CD4-positive, alpha-beta T cell treated with Interleukin-1 beta for 1 hour (primary cell): ENCODE measurements at places on chromosomes 7 and 10.

DNA sequence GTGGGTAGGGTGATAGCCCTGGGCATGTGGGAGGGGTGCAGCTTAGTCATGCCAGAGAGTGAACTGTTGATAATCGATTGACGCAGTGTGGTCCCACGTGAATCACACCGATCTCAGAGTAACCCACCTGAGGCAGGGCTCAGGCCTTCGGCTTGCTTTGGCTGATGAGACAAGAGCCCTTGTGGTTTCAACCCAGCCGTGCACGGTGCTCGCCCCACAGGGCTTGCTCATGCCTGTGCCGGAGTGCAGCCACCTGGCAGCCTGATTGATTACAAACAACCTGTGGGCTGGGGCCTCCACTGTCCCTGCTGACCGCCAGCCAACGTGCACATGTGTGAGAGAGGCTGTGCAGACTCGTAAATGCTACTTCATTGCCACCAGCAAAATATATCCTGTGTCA is 144.9 kb upstream of the ADARB2 start:
- no peak for DNase-seq

- DNase-seq, result no peak
These were observed 93.5 kb upstream of the NEBL start for GRCh38 chr10:20990604-20991003.

GRCh38 chr7:98236355-98237185 is 15.5 kb downstream of the TECPR1 start:
- DNase-seq, result no peak

- no peak for DNase-seq
These were observed 7.0 kb downstream of the OSBPL3 start for GRCh38 chr7:24972991-24973390.

- no peak for DNase-seq
These were observed 80.9 kb upstream of the AGBL3 start for GRCh38 chr7:134905375-134905774.

DNA sequence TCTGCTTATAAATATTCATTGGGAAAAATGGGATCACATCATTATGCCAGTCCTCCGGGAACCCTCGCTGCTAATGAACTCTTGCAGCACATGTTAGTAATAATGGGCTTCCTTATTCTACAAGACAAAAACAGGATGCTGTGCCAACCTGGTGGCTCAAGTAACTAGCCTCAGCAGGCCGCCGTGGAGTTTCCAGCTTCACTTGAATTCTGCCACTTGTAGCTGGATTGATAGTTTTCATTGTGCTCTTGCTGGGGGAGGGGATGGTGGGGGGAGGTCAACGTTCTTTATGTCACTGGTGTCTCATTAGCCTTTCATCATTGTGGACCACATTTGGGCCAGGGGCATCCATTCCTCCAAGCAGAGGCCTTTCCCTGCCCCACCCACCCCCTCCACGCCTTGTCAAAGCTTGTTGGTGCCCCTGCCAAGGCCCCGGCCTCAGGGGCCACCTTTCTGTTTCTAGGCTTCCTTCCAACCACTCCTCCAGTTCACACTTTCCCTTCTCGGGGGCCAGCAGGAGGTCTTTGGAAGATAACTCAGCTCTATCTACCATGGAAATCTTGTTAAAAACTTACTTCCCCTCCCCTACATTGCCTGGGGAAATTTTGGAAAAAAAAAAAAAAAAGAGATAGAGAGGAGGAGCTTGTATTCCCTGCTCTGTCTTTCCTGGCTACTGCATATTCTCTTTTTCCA is 153.9 kb downstream of the BMPER start:
- no peak for DNase-seq

DNA sequence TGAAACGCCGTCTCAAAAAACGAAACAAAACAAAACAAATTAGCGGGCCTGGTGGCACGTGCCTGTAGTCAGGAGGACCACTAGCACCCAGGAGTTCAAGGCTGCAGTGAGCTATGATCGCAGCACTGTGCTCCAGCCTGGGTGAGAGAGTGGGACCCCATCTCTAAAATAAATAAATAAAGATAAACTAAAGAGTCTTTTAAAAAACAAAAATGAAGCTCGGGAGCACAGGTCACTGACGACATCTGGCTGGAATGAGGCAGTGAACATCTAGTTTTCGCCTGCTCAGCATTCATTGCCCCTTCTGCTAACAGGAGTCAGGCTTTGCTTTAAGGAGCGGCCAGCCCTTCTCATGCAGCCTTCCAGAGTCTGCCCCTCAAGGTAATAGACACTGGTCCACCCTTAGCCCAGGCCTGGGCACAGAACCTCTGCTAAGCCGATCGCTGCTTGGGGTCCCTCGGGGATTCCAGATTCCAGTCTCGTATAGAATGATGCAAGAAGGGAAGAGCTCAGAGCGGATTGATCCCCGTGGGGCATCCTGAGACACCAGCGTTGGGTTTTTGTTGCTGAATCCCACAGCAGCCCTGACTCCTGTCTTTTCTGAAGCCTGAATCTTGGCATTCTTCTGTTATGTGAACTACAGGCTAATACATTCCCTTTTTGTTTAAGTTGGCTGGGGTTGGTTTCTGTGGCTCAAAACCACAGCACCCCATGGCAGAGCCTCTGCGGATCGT is 14.2 kb upstream of the FOXK1 start:
- DNase-seq, result no peak

- no peak for DNase-seq
These were observed 26.0 kb downstream of the GSDME start for GRCh38 chr7:24731313-24731712.

- DNase-seq, result no peak
These were observed 2.4 kb downstream of the ZNF3 start for GRCh38 chr7:100079024-100079560.

- no peak for DNase-seq
These were observed 40.6 kb upstream of the CNPY1 start for GRCh38 chr7:155586843-155587440.

DNA sequence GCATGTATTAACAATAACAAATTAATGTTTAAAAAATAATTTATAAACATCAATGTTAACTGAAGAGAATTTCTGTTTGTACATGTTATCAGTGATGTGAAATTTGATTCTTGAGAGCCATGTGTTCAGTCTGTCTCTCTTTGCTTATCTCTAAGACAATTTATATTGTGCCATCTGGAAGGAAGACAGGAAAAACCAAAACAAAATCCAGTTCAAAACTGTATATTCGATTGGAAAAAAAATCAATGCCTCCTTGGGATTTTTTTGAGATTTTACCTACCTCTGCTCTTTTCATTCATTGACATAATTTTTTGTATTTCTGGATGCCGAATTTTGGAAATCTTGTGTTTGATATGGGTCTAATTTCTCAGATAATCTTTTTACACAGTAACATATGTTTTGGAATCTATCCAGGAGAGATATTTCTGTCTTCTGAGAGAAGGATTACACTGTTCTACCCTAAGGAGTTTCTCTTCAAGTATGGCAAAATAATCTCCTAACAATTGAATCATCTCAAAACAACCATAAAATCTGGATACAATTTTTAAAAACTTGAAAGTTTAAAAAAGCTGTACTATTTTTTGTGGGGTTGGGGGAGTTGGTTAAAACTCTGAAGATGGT is 311.9 kb upstream of the GNAI1 start:
- no peak for DNase-seq

DNA sequence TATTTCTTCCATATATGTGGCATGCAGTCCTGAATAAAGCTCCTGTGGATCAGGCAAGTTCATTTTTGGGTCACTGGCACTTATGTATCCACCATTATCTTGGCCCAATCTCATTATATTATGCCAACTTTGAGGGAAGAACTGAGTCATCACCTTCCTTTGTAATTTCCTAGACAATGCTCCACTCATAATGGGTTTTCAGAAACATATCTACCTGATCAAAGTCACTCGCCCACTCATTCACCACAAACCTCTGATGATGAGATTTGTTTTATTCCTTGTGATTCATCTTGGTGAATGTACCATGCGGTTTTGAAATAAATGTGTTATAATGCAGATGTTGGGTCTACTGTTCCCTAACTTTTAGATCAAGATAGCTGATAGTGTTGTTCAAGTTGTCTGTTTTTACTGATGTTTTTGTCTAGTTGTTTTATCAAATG is 525.8 kb downstream of the KIF20B start:
- no peak for DNase-seq

DNA sequence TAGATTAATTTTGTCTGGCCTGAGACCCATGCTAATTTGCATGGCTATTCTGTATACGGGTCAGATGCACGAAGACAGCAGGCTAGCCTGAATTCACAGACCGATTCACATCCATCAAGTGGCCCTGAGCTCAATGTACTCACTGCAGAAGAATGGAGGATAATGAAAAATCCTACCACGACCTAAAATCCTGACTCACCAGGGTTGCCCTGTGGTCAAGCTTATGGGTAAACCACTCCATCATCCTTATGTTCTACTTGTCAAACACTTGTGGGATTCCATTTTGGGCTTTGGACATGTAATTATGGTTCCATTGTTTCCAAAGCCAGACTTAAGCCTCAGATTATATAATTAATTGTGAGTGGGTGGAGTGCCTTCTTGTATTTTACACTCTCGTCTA is 110.4 kb upstream of the ZNF438 start:
- DNase-seq, result no peak

DNA sequence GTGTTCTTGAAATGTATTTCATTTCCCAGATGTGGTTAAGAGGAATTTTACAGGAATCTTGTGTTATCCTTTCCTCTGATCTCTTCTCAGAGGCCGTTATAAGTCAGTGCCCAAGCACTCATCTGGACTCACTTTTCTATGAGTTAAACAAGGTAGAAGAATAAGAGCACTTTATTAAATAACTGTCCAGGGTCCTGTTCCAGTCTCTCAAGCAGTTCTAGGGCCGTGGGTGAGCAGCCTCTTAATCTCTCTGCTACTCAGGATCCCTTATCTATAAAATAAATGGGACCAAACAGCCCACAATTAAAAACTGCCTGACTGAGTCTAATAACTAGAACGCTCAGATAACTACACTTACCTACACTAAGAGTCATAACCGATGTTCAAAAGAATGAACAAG is 111.2 kb downstream of the OSBPL3 start:
- DNase-seq, result no peak

- no peak for DNase-seq
These were observed 53.7 kb upstream of the LBX1 start for GRCh38 chr10:101282947-101283346.

GRCh38 chr7:47332681-47333553 is 249.0 kb downstream of the TNS3 start:
- DNase-seq, result no peak

- DNase-seq, result no peak
These were observed 57.2 kb downstream of the AKR1E2 start for GRCh38 chr10:4883079-4883739.

- no peak for DNase-seq
These were observed 10.9 kb downstream of the JAKMIP3 start for GRCh38 chr10:132076578-132077081.
